ENCODE measurements at places on chromosomes 5 and 9.

GRCh38 chr9:136513191-136513590 lies 30.4 kb upstream of the SEC16A start:
- DNase-seq, result no peak

- DNase-seq, result no peak
Observed at GRCh38 chr9:97768746-97769145, 71.6 kb upstream of the XPA start.

GRCh38 chr5:139574641-139575312 lies 13.6 kb downstream of the UBE2D2 start:
- DNase-seq, result no peak

DNA sequence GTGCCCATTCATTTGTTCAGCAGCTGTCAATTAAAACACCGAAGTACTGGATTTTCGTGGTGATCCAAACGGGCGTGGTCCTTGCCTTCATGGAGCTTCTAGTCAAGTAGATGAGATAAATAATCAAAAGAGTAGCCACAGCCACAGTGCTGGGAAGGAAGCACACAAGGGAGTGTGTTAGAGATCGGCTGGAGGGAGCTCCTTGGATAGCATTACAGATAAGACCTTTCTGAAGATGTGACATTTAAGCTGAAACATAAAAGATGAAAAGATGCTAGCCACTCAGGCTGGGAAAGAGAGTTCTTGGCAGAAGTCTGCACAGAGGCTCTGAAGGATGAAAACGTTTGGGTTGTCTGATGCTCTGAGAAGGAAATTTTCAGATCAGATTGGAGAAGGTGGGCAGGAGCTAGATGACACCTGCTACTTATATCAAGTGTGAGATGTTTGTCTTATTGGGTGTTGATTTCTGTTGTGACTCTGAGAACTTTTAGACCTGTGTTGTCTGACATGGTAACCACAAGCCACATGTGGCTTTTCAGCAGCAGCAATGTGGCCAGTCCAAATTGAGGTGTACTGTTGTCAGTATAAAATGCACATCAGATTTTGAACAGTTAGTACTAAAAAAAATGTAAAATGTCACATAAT lies 123.9 kb downstream of the TLE4 start:
- no peak for DNase-seq

DNA sequence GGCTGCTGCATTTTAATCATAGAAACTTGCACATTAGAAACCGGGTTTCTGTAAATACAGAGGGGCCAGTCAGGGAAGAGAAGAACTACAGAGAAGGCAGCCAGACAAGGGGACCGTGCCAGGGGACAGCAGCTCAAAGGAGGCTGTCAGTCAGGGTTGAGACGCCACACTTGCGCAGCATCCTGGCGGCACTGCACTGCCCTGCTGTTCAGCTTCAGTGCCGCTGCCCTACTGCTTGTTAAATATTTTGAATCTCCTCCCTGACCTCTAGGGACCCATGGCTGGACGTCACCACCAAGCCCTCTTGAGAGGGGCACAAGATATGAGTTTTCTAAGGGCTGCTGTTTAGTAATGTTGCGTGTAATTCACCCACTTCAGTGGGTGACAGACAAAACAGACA lies 43.6 kb upstream of the ZBTB43 start:
- no peak for DNase-seq

GRCh38 chr5:113760486-113760885 lies 247.0 kb downstream of the YTHDC2 start:
- no peak for DNase-seq

- DNase-seq, result no peak
Observed at GRCh38 chr9:121861501-121862180, 210.2 kb downstream of the DAB2IP start.

- DNase-seq, result no peak
Observed at GRCh38 chr5:2895196-2895595, 143.7 kb upstream of the IRX2 start.

GRCh38 chr9:114551750-114552685 lies 35.6 kb upstream of the ATP6V1G1 start:
- DNase-seq, result no peak

GRCh38 chr5:14476786-14477435 lies 104.7 kb upstream of the OTULINL start:
- DNase-seq, result no peak

GRCh38 chr9:136851941-136852663 lies at the start of gene MAMDC4:
Gene MAMDC4 (plus strand): TSS chr9:136852346. CDS start chr9:136852417, 71 bp downstream.
- DNase-seq, result no peak

- DNase-seq, result no peak
Observed at GRCh38 chr5:143601917-143602333, 198.4 kb upstream of the NR3C1 start.

- DNase-seq, result no peak
Observed at GRCh38 chr5:40238066-40238745, 441.5 kb upstream of the PTGER4 start.

GRCh38 chr5:14783691-14784090 lies 87.9 kb downstream of the ANKH start:
- no peak for DNase-seq

DNA sequence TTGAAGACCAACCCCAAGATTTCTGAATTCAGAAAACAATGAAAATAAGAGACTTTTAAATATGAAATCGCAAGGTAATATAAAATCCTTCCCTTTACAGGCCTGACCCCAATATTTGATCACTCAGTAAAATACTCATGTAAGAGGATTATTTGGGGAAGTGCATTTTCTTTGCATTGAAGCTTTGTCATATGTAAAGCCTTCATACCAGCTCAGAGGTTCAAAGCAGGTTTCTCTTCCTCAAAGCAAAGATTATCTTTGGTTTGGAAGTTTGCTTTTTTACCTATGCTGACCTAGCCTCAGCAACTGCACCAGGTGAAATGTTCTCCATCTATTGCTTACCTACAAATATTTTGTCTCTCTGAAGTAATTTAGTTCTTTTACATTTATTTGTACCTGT lies 106.5 kb upstream of the PARP8 start:
- DNase-seq, result no peak

GRCh38 chr9:123368536-123369153 lies 12.6 kb downstream of the CRB2 start:
- DNase-seq, result no peak

DNA sequence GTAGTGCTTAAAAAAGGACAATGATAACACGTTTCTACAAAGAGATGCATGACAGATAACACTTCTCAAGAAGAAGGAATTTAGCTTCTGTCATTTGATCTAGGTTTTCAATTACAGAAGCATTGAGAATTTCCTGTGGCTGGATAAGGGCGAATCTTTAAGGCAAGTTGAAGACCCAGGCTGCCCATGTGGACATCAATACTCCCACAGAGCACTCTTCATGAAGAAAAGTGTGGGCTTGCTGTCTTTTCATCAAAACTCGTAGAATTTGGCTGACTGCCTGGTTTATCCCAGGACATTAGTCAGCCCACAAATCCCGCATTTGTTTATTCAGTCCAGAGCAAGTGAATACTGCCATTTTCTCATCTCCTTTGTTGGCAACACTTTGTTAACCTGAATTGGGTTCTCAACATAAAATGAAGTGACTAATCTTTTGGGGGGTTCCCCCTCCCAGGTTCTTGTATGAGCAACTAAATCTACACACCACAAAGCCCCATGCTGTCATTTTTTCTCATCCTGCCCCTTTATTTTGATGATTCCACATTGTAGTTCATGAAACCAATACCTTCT lies 43.4 kb upstream of the CDKN2B start:
- peak; percentile 27 for DNase-seq

DNA sequence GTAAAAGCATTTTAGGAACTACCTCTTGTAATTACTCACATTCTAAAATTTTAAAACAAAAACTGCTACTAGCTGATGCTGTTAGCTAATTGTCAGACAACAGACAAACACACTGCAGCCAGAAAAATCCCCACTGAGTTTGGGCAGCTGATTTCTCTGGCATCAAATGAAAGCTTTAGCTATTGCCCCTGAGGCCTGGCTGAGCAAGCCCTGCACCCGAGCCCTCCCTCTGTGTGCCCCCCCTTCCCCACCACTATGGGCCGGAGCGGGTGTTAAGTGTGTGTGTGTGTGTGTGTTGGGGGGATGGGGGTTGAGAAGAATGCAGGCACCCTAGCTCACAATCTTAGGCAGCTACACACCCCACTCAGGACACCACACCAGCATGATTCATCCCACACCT lies 2.4 kb downstream of the NEUROG1 start:
- DNase-seq, result no peak

DNA sequence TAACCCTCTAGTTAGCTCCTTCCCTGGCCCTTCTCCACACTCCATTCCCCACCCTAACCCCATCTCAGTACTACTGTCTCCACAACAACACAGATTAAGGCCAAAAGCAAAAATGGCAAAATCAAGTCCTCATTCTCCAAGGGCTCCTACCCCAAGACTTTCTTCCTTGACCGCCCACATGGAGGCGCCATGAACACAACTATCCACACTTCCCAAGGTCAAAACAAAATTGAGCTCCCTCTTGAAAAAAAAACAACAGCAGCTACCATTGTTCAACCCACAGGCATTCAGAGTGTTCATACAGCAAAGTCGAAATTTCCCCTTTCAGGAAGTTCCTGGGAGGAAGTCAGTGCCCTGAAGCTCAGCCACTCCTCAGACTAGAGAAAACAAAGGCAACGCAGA lies 54.4 kb downstream of the GNAQ start:
- peak; percentile 14 for DNase-seq

- DNase-seq, result no peak
Observed at GRCh38 chr9:117073539-117074341, 341.1 kb downstream of the ASTN2 start.

DNA sequence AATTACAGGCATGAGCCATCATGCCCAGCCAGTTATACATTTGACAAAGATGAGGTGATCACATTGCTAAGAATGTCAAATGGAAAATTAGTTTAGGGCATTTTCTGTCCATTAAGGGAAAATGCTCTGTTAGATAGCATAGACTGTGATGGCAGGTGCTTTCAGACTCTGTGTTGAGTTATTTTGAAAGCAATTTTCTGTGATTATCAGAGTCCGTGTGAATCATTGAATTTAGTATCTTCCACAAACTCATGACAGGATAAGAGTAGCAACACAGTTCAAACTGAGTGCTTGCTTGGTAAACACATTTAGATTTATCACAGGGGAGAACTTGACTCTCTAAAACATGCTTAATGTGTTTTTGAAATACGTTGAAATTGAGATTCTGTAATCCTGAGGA lies 69.0 kb downstream of the GAPVD1 start:
- DNase-seq, result no peak

- no peak for DNase-seq
Observed at GRCh38 chr5:72351376-72351775, 31.2 kb downstream of the PTCD2 start.

- no peak for DNase-seq
Observed at GRCh38 chr5:110038297-110038997, 348.7 kb downstream of the MAN2A1 start.

- no peak for DNase-seq
Observed at GRCh38 chr5:134458234-134459009, 46.7 kb upstream of the CDKN2AIPNL start.

DNA sequence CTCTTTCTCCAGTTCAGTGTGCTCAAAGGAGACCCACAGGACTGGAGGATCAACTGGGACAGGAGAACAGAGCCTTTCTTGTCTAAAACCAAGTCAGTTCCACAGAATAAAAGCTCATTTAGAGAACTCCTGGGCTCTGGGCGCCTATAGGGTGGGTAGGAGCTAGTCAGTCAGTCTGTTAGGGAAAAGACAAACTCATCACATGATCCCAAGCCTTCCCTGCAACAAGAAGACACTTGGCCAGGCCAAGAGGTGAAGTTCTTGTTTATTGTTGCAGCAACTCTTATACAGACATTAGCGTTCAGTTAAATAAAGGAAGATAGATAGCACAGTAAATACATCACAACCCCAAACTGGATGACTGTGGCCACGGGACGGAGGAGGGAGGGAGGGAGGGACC lies 102.3 kb downstream of the ENTREP1 start:
- no peak for DNase-seq

DNA sequence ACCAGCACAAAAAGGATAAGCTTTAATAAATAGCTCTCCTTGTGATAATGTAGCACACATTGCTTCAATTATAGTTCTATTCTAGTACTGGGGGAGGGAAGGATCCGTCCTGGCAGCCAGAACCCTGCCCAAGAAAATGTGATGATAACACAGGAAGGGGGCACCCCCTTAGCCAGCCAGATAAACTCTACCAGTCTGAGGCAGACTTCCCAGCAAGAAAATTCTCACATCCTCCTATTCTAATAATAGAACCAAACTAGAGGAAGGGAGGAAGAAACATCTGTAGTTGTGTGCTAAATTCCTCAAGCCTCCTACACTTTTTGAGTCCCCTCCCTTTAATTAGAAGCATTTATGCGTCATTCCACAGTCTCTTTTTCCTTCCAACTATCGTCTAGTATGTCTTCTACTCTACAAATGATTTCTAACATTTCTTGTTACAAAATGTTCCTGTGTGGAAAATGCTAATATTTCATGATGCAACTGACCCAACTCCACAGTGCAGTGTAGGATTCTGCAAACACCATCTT lies 261.0 kb downstream of the SEMA5A start:
- DNase-seq, result no peak

DNA sequence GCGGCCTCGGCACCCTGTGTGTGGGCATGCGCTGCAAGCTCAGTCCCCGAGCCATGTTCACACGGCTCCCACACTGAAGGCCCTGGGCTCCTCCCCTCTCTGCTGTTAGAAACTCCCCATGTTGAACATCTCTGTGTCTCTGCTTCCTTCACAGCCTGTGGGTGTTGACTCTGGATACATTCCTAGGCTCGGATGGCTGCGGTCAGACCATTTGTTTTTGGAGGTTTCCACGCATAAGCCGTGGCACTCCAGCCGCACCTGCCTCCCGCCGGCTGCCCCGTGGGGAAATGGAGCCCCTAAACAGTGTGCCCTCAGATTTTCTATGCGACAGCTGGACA lies 31.2 kb upstream of the LRRC14B start:
- no peak for DNase-seq

DNA sequence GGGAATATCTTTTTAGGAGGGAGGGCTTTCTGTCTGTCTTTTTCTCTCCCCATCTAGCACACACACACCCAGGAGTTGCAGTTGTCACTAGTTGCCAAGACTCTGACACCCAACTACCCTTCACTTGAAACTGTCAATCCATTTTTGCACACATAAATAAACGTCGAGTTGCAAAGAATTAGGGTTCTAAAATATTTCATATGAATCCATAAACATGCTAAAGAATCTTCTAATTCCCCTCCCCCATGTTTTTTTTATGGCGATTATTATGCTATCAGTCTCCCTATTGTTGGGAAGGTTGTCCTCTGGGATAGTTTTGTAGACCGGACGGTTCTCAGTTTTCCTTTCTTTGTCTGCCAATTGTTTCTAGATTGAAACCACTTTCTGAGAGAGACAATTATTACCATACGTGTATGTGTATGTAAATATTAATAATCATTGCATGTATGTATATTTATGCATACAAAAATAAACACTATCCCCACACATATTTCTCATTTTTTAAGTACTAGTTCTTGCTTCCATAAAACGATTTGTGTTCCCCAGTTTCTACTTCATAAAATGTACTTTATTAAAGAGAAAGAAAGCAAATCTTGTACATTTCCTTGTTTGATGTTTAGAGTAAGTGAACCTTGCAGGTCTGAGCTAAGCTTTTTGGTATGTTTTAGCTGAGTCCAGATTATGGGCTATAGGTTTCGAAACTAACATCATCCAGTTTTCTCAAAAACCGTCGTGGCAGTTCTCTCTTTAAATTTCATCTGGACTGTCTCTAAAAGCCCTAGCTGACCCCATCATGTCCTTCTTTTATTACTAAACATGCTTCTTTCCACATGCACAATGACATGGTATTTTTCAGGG lies 165.0 kb upstream of the MPDZ start:
- no peak for DNase-seq
